ENCODE measurements at places on chromosomes 7 and 10.

- DNase-seq, result no peak
Observed at GRCh38 chr7:30038196-30038980, 10.2 kb downstream of the PLEKHA8 start.

DNA sequence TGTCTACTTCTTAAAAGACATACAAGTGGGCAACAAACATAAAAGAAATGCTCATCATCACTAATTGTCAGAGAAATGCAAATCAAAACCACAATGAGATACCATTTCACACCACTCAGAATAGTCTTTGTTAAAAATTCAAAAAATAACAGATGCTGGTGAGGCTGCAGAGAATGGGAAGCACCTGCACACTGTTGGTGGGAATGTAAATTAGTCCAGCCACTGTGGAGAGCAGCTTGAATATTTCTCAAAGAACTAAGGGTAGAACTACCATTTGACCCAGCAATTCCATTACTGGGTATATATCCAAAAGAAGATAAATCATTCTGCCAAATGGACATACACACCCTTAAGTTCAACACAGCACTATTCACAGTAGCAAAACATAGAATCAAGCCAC, 61.8 kb upstream of the STEAP1 start:
- DNase-seq, result no peak

DNA sequence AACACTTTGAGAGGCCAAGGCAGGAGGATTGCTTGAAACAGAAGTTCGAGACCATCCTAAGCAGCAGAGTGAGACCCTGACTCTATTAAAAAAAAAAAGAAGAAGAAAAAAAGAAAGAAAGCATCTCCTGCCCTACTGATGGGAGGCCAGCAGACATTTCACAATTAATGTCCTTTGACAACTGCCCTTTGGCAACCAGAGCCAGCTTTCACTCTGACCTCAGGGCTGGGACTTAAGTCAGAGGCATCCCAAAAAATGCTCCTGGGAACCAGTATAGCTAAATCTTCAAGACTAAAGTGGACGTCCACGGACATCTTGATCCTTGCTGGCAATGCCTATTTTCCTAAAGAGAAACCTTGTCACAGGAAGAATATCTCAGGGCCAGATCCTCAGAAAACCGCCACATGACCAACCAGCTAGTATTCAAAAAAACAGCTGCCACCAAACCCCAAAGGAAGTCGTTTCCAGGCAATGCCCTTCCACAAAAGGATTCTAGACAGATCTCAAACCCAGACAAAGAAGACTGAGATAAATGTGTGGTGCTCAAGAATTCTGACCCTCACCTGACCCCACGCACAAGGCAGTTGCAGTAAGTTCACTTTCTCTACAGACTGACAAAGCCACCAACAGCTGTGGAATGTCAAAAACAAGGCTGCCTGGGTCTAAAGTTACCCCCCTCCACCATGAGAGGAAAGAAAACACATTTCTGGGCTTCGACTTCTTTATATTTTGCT, 18.4 kb downstream of the GFRA1 start:
- no peak for DNase-seq

DNA sequence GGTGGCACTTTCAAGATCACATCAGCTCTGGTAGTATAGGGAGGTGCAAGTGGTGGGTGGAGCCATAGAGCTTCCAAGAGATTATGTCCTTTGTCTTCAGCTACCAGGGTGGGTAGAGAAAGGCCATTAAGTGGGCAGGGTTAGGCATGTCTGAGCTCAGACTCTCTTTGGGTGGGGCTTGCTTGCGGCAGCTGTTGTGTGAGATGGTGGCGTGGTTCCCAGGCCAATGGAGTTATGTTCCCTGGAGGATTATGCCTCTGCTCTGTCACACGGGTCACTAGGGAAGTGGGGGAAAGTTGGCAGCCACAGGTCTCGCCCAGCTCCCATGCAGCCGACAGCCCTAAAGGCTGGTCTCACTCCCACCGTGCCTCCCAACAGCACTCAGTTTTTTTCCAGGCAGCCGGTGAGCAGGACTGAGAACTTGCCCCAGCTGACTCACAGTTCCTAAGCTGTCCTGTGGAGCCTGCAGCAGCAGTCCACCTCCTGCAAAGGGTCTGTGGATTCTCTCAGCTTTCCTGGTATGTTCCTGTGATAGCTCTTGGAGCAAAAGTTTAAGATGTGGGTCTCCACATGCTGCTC, 459.0 kb downstream of the SH2D4B start:
- no peak for DNase-seq

Measured in CD4-positive, alpha-beta T cell treated with Interleukin-1 beta for 1 hour (primary cell).